ENCODE measurements at places on chromosomes 5 and 9.

GRCh38 chr9:131098391-131099101, 2.2 kb downstream of the AIF1L start:
- DNase-seq, result no peak

DNA sequence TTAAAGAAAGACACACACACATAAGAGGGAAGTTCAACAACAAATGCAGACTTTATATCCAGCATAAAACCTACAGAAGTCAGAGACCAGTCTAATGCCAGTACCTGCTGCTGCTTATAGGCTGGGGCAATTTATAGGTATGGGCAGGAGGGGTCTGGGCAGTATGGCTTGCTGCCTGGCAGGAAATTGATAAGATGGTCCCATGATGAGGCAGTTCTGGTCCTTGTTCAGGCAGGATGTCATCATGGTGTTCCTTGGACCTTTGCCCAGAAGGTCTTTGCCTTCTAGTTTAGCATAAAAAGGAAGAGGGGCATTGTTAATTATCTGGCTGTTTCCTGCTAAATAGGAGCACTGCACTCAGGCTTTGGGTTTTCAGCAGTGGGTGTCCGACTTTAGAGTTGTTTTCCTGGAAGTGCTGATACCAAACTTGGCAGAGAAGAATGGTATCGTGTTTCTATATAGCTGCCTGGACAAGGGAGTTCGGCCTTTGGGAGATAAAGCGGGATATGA, 10.4 kb upstream of the PDCD1LG2 start:
- no peak for DNase-seq

GRCh38 chr9:80305136-80305535, 733.4 kb downstream of the TLE4 start:
- DNase-seq, result no peak

- no peak for DNase-seq
Observed at GRCh38 chr5:21862986-21863385, 990.2 kb downstream of the CDH12 start.

All from NCI-H2107 (cell line).